NCI-H226 (cell line): ENCODE measurements at places on chromosomes 3 and 15.

DNA sequence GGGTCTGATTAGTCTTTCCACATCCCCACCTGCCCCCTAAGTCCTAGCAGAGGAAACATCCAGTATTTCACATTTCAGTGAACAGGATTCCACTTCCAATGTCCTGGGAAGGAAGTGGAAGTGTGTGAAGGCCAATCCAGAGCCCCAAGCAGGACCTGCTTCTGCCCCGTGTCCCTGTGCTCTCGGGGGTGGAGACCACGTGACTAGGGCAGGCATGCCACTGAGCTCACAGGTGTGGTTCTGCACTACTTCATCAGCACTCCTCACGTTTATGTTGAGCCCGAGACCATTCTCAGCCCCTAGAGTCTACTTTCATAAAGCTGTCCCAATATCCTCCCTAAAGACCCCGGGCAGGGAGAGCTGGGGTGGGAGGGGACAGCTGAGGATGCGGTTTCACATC is 84.3 kb downstream of the RAB11A start:
- no peak for DNase-seq

GRCh38 chr3:158809642-158810041 is 7.8 kb downstream of the MFSD1 start:
- no peak for DNase-seq

- no peak for DNase-seq
These were observed 13.4 kb downstream of the FHIT start for GRCh38 chr3:61237858-61238257.

DNA sequence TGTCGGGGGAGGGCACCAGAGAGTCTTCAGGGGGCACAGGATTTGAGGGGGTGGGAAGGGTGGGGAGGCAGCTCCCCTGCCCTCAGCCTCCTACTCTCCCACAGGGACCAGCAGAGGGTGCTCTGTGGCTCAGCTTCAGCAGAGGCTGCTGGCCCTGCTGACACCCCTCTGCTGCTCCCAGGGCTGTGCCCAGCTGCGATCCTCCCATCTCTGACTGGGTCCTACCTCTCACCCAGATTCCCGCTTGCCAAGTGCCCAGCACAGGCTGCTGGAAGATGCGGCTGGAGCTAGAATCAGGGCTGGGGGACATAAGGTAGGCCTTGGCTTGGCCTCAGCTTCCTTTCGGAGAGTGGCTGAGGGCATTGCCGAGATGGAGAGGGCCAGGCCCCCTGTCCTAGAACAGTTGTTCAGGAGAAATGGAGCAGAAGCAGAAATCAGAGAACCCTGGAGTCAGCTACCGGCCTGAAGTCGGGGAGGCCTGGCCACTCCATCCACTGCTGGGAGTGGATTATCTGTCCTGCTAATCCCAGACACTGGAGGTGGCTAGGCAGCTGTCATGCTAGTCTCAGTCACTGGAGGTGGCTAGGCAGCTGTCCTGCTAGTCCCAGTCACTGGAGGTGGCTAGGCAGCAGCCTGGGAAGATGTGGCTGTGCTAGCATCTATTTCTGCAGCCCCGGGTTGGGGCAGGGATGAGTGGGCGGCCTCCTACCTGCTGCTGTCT is 3.9 kb downstream of the GRM2 start:
- DNase-seq = no peak

- peak; percentile 49 for DNase-seq
These were observed 89.3 kb upstream of the C2CD4B start for GRCh38 chr15:62254137-62254934.

DNA sequence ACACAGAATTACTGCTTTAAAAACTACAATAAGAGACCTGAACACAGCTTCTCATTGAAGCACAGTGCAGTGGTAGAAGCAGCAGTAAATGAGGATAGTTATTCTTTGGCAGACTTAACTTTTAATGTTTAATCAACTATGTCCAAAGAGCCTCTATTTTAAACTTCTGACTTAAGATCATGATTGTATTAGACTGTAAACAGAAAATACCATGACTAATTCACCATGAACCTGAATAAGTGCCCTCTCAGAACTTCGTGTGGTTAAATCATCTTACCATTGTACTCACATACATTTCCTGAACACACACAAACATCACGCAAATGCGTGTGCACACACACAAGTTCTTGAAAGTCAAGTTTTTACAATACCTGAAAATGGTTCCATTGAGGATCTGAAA is 13.9 kb downstream of the CEP152 start:
- DNase-seq = no peak

DNA sequence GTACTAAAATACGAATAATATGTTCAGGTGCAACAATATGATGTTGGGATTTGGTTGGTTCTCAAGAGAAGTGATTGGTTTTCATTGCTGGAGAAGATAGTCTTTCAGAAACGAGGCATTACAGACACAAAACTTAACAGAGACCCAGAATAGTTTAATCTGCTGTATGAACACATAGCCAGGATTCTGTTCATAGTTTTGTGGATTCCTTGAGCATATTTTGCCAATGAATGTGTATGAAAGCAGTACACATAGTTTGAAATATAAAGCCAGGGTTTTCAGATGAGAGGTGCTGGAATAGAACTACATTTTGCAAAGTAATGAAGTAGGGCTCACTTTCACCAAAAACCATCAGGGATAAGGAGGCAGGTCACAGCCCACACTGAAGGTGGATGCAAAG is 5.7 kb upstream of the MCTP2 start:
- no peak for DNase-seq

DNA sequence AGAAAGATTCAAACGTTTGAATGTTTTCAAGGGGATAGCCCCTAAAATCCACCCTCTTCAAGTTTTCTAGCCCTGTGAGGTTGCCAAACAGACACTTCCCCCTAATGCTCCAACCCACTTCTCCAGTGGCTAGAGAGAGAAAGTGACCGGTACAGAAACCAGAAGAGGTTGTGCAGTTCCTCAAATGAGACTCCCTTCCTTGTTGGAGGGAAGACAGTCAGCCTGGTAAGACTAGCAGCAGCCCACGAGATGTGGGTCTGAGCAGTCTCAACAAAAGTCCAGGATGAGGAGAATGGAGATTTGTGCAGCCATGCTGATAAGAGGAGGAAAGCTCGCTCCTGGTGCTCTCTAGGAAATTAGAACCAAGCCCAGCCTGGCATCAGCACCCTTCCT is 222.8 kb upstream of the TPRG1 start:
- no peak for DNase-seq
